ENCODE measurements at places on chromosomes 7 and 10.

DNA sequence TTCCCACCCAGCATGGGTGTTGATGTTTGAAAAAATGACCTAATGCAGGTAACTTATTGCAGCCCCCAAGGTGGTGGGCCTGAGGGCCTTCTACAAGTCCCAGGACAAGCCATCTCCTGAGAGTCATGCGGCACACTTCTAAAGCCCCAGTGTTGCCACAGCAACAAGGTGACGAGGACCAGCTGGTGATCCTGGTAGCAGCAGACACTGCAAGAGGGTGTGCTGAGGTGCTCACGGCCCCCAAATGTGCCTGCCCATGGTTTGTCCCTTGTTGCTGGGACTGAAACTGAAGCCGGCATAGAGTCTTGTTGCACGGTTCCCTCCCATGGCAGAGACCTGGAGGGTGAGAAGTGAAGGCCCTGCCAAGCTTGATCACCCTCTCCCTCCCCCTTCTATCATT is 333.2 kb upstream of the MGMT start:
- DNase-seq: no peak

GRCh38 chr7:136884492-136884891 is 16.0 kb downstream of the CHRM2 start:
- no peak for DNase-seq

DNA sequence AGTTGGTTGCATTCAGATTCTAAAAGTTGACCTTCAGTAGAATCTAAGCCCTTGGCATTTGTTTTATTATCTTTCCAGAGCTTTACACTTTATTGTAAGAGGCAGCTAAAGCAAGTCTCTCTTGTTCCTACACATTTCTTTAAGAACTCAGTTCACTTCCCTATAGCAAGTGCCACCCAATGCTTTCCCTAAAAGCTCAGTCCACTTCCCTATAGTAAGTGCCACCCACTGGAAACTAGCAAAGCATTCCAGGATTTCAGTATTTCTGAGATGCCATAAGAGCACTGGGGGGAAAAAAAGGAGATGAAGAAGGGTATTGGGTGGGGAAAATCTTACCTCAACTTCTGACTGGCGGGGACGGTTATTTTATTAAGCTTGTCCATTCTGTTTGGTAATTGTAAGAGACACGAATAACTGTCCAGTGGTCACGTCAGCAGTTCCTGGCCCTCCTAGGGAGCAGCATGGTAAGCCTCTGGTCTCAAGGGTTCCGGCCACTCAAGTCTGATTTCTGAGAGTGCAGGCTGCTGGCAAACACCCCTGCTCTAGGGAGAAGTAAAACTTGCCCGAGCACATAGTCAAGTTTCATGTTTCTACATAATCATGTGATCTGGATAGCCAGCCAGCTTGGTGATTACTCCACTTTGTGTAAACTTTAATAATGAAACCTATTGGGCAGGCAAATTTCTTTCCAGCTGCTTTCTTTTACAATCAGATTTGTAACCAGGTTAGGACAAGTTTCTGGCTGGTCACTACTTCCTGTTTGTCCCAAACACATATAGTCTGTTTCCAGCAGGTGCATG is at the start of gene BLNK:
Gene BLNK, minus strand, starts transcription at position 554 of the 800 bp plus-strand sequence. Its CDS starts 171 bp downstream, at position 383.
- no peak for DNase-seq

DNA sequence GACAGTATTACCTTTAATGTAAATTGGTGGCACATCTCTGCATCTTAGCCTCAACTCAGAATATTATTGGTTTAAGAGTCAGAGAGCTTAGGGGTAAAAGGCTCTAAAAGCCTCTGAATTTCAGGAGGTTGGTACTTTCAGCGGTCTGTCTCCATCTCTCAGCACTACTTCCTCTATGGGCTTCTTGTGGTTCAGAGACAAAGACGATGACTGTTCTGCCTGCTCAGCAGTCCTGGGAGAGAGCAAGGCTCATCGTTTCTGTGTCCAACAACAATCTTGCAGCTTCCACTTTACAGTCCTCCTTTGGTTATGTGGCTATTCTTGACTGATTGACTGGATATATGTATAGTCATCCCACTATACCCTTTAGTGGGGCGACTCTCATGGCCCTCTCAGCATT is 394.7 kb downstream of the AUTS2 start:
- DNase-seq: no peak

- DNase-seq: no peak
Observed at GRCh38 chr10:92291616-92291865, 574 bp downstream of the MARCHF5 start.

DNA sequence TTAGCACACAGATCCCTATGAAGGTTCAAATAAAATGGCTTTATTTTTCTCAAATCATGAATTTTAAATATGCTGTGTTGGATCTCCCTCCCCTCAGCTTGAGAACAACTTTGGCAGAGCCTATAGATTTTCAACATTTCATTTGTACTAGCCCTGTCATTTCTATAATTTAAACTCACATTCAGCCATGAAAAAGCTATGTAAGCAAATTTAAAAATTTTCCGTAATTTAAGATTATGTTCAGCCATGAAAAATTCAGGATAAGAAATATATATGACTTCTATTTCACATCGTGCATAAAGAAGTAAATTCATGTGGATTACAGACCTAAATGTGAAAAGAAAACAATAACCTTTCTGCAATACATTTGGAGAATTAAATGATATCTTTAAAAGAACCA is 36.5 kb upstream of the SCIN start:
- DNase-seq: no peak

DNA sequence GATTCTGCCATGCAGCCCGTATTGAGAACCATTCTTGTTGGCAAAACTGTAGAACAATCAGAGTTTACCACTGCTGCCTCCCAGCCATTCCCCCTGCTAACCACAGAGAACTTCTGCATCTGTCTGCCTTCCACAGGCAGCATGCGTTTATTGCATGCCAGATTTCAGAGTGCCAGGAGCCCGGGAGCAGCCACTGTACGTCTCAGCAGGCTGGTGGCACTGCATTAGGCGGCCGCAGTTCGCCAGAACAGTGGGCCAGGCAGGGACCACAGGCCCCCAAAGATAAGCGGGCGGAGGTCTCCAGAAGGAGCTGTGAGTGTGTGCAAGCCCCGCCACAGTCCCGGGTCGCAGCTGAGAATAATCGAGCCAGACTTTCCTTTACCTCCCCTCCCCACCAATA is 31.8 kb downstream of the ZNF467 start:
- no peak for DNase-seq

- no peak for DNase-seq
Observed at GRCh38 chr7:138167869-138168296, 91.6 kb downstream of the AKR1D1 start.

DNA sequence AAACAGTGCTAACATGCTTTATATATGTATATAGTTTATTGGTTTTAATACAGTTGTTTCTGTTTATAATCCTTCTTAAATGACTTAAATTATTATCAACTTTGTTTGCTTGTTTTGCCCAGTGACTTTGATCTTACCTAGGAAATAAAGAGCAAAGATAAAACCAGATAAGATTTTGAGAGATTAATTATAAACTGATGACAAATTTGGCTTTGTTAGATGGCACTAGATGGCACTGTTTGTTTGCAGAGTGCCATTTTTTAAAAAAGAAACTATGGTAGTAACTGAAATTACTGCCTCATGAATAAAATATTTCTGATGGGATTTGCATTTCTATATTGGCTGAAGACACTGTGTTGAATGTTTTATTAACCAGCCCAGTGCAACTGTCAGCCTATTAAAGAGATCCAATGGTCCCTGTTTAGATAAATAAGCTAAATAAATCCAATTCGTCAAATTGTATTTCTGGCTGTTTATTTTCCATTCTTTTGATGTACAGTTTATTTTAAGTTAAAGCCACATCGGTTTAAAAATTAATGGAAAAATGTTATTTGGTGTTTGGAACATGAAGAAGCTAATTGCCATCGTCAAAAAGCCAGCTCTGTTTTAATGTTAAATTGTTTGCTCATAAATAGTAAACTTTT is 28.7 kb downstream of the VTI1A start:
- DNase-seq: no peak

DNA sequence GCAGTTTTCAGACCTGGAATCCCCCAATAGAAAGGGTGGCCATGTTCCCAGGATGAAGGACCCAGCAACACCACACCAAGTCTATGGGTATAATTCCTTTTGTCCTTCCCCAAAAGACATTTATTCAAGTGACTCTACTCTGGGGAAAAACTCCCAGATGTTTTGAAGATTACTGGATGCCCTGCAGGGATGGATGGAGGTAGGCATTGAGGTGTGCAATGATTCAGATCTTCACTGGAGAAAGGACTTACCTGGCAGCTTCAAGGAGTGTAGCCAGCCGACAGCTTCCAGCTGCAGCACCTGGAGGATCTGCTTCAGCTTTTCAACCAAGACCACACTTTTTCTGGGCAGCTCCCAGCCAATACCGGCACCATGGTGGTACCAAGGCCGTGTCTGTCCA is 172.0 kb downstream of the BAMBI start:
- DNase-seq: no peak

DNA sequence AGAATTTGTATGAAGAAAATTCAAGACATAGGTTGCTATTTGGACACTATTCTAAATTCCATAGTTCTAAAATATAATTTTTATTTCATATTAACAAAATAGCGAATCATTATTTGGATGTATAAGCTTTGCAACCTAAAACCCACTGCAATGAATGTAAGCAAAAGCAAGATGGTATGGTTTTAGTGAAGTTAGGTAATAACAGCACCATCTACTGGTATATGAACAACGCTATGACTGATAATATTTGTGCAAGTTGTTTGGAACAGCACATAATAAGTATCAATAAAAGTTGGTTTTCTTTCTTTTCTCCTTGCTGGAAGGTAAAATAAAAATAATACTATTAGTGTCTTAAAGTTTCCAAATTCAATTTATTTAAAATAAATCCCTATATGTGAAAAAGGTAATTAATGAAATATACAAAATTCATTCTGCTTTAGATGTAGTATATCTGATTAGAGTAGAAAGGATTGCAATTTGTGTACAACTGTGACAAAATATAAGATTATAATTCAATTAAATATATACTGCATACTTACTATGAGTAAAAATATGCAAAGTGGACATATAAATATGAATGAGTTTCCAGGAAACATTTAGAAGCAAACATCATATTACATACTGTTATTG is 79.0 kb upstream of the LSM8 start:
- DNase-seq: no peak

GRCh38 chr10:128475686-128476367 is 349.6 kb upstream of the MKI67 start:
- no peak for DNase-seq

DNA sequence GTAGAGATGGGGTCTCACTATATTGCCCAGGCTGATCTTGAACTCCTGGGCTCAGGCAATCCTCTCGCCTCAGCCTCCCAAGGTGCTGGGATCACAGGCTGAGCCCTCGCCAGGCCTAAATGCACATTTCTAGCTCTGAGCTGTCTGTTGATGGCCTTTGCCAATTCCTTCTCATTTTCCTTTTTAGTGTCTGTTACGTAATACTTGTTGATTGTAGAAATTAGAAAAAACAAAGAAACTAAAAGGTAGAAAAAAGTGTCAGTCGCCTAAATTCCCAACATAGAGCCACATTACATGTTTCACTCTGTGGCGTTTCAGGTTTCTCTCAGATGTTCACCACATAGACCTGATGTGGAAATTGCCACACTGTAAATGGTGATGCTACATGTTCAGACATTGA is 44.0 kb upstream of the RASGEF1A start:
- no peak for DNase-seq

DNA sequence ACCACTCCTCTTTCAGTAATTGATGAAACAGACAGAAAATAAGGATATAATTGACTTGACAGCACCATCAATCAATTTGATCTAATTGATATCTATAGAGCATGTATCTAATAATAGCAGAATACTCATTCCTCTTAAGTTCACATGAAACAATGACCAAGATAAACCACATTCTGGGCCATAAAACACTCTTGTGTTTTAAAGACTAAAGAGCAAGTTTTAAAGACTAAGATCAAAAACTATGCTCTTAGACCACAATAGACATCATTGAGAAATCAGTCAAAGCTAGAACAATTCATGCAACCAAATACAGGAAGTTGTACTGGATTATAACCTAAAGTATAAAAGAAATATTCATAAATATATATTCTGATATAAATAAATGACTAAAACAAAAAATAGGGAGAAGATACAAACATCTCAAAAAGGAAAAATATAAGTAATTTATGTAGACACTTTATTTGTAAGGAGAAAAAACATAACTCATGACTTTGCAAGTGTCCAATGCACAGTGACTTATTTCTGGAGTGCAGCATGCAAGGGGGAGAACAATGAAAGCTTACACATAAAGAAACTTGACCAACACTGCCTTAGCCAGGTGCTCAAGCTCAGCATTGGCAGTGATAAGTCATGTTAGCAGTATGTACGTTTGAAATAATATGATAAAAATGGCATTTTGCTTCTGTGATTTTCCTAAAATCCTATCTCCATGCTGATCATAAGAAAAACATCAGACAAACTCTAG is 312.7 kb upstream of the IGFBP3 start:
- DNase-seq: no peak

GRCh38 chr10:37733822-37734221 is 123.6 kb downstream of the ZNF248 start:
- DNase-seq: no peak

DNA sequence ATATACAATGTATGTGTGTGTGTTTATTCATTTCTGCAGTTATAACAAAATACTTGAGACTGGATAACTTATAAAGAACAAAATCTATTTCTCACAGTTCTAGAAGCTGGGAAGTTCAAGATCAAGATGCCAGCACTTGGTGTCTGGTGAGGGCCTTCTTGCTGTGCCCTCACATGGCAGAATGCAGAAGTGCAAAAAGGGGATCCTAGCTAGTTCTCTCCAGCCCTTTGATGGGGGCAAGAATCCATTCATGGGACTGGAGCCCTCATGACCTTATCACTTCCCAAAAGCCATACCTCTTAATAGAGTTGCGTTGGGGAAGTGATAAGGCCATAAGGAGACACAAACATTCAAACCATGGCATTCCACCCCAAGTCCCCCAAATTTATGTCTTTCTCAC is 8.4 kb downstream of the GRB10 start:
- DNase-seq: no peak

All from T follicular helper cell (primary cell).